ENCODE measurements at places on chromosomes 2 and 18. TPM values are rescaled to one million over a fixed set of nuclear protein-coding genes. Genes with fewer than 3 reads are reported as not detected.

GRCh38 chr2:134999521-134999920 is 47.7 kb downstream of the MAP3K19 start:
- DNase-seq: no peak

DNA sequence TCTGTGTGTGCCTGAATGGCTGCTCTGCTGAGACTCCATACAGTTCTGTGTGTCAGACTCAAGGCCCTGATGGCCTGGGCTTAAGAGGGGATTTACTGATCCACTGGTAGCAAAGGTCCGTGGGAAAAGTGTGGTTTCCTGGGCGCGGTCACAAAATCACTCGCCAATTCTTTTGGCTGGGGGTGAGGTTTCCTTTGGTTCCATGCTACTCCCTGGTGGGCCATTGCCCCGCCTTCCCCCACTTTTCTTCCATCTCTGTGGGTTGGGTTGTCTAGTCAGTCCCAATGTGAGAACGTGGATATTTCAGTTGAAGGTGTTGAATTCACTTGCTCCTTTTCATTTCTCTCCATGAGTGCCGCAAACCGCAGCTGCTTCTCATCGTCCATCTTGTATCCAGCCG is 162.7 kb upstream of the NRXN1 start:
- no peak for DNase-seq

DNA sequence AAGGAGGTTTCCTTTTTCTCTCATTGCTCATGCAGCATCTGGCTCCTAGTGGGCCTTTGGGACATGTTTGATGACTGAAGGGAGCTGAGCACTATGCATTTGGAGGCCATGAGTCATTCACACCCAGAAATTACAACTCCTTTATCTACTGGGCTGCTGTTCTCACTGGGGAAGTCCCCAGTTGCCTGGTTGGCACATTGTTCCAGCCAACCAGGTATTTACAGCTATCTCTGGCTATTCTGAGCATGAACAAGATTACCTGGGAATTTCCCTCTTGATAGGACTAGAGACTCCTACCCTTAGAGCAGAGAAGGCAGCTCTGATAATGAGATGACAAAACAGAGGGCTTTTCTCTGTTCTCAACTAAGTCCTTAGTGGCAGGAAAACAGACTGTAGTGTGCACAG is 206.5 kb downstream of the SETBP1 start:
- DNase-seq: no peak

DNA sequence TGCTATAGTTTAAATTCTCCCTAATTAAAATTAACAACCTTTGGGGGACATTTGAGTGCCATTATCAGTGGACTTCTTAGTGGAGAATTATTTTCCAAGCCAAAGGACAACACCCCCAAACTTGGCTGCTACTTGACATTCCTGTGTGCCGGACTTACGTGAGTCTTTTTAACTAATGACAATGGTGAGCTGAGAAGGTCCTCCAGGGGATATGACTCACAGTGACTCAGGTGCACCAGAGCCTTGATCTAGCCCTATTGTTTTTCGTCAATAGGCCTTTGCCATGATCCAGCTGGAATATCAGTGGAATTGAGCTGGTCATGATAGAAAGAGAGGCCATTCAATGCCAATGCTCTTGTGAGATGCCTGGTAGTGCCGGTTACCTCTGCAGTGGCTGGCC is 118.1 kb upstream of the CXCR4 start:
- DNase-seq: no peak

GRCh38 chr2:189287982-189288521 is 108.5 kb upstream of the COL5A2 start:
- no peak for DNase-seq

The UNC80 gene
- total RNA-seq: not detected

- DNase-seq: no peak
These were observed 260.0 kb downstream of the FIGN start for GRCh38 chr2:163475815-163476214.

DNA sequence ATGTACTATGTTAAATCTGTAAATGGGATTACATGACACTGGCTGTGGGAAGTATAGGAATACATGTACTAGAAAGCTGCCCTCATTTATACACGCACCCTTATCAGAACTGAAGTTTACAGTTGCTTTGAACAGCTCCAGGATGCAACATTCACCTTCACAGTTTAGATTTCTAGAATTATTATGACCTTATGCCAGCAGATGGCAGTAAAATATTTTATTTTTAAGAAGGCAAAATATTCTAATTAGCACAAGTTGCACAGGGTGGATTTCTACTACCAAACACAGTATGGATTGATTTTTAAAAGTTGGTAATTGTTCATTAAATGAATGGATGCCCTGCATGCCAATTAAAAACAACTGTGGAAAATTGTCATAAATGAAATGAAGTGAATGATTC is 670.4 kb downstream of the KCNJ3 start:
- no peak for DNase-seq

The OSBPL1A gene
- total RNA-seq: 3.3 TPM

GRCh38 chr2:239035361-239035814 is 187.5 kb downstream of the TWIST2 start:
- DNase-seq: peak; percentile 50

- DNase-seq: no peak
These were observed 37.0 kb upstream of the GRHL1 start for GRCh38 chr2:9914384-9915065.

The ANKRD23 gene
- total RNA-seq: 19.5 TPM

GRCh38 chr2:236550701-236551465 is 18.7 kb upstream of the ACKR3 start:
- no peak for DNase-seq

DNA sequence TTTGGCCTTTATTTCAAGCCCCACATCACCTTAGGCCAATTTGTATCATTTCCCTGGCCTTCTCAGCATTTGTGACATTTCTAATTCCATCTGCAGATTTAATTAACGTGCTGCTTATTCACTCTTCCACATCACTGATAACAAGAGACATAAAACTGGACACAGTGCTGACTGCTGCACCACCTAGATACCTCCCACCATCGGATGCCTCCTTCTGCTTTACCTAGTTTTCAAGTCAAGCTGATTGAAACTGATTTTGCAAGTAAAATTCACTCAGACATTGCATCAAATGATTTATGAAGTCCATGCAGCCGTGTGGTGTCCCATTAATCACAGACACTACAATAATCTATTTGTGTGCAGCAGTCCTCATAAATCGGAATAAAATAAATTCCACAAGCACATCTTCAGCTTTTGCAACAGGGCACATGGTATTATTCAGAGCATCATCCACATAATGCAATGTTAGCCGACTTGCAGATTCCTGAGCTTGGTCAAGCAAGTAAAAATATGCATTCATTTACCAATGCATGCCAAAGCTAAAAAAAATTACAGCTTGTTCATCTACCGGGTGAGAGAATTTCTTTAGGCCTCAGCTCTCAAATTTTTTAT is 15.9 kb upstream of the CRIM1 start:
- no peak for DNase-seq

GRCh38 chr2:136527560-136527959 is 237.8 kb upstream of the THSD7B start:
- DNase-seq: no peak

DNA sequence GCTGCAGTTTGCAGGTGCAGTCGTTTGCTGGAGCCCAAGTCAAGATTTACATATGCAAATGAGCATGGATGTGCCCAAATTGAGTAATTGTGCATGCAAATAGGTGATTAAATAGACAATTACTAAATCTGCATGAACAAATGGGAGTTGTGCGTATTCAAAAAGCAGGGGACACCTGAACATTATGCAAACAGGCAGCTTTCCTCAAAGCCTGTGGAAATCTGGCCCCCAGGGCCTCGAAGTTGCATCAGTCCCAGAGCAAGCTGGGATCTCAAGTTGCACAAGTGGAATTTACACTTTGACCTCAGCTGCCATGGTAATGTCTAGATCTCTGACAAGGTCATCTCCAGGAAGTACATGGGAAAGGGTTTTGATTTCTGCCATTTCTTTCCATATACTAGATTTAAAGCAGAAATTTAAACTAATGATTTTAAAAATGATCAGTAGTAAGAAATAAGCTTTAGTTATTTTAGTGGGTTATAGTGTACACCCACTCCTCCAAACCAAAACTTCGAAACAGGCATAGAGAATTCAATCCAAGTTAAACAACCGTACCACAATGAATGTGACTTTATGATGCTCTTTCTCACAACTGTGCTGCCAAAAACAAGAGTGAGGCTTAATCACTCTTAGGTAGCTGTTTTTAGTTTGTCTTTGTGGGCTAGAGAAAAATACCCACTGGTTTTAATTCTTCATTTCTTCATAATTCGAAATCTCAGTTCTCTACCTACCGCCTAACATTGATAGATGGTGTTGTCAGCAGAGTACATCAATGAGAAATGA is 110.7 kb downstream of the RND3 start:
- no peak for DNase-seq

The PCARE gene
- total RNA-seq: not detected

GRCh38 chr2:86686905-86687304 is 33.2 kb upstream of the RMND5A start:
- no peak for DNase-seq

GRCh38 chr2:105969552-105969951 is 224.5 kb downstream of the UXS1 start:
- DNase-seq: no peak

GRCh38 chr18:56368066-56368465 is 270.3 kb downstream of the TXNL1 start:
- DNase-seq: no peak

- no peak for DNase-seq
These were observed 4.7 kb downstream of the WDR54 start for GRCh38 chr2:74426181-74426758.

GRCh38 chr2:211941216-211941747 is 597.3 kb downstream of the ERBB4 start:
- no peak for DNase-seq

GRCh38 chr2:85438201-85439024 is 19.9 kb downstream of the SH2D6 start:
- no peak for DNase-seq

GRCh38 chr2:46800625-46801349 is 114.8 kb downstream of the MCFD2 start:
- no peak for DNase-seq

The CAPN13 gene
- total RNA-seq: not detected

- DNase-seq: no peak
These were observed 97.8 kb downstream of the NCK2 start for GRCh38 chr2:105842555-105842954.

The MAL gene
- 147 TPM for total RNA-seq

The ALPG gene
- total RNA-seq: not detected

- DNase-seq: no peak
These were observed 102.5 kb downstream of the GAREM1 start for GRCh38 chr18:32368170-32368569.
